Neuronal stem cell (in vitro differentiated cells): ENCODE measurements at places on chromosomes 11 and 22.

DNA sequence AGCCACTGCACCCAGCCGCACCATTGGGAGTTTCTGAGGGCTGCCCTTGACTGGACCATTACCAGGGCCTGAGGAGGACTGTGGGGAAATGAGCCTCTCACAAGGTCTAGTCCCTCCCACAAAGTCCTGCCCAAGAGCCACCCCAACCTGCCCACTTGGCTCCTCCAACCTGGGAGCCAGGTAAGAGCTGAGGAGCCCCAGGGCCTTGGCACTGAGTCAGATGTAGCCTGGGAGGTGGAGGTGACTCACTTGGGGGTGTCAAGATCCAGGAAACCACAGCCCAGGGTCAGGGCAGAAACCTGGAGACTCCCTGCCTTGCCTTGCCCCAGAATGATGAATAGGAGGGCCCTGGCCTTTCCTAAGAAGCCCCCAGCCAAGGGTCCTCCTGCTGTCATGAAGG, 25.8 kb upstream of the P2RY2 start:
- DNase-seq = no peak

GRCh38 chr11:27012234-27012921, 18.5 kb downstream of the FIBIN start:
- DNase-seq = peak; percentile 9

- no peak for DNase-seq
Observed at GRCh38 chr11:130389335-130389935, 39.0 kb downstream of the ADAMTS8 start.

DNA sequence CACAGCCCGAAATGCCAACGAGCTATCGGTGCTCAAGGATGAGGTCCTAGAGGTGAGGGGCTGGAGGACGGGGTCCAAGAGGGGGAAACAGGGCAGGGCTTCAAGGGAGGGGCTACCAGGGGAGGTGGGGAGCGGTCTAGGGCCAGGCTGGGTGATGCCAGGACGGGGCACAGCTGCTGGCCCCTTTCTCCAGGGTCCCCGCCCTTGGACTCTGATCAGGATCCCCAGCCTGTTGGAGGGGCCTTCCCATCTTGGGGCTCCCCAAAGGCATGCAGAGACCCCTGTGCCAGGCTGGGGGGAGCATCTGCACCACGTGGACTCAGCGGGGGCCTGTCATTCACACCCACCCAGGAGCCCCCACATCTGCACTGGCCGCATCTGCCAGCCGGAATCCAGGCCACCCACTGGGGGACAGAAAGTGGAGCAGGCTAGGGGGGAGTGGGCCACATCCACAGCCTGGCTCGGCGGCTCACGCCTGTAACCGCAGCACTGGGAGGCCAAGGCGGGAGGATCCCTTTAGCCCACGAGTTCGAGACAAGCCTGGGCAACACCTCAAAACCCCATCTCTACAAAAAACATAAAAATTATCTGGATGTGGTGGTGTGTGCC, 18.9 kb downstream of the EPS8L2 start:
- DNase-seq = no peak

DNA sequence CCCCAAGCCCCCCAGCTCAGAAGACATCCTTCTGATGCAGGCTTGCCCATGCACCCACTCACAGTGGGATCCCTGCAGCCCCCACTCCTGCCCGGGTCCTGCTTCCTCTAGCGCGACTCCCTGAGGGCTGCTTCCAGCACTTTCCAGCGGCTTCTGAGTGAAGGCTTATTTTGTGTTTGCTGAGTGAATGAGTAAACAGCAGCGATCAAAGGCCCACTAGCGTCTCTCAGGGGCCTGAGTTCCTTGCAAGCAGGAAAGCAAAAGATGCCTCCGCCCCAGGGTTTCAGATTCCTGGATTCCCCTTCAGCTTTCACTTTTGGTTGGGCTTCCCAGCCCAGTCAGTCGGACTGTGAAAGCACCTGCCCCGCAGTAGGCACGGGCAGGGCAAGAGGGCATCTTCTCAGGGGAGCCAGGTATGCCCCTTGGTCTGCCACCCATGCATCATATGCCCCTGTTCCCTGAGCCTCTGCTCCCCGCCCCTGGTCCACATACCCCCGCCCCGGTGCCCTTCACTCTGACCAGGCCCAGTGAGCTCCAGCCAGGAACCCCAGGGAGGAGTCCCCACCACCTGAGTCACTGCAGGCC, 9.2 kb downstream of the FADD start:
- DNase-seq = no peak

- DNase-seq = no peak
Observed at GRCh38 chr11:116869610-116870009, 32.2 kb upstream of the APOA1 start.

DNA sequence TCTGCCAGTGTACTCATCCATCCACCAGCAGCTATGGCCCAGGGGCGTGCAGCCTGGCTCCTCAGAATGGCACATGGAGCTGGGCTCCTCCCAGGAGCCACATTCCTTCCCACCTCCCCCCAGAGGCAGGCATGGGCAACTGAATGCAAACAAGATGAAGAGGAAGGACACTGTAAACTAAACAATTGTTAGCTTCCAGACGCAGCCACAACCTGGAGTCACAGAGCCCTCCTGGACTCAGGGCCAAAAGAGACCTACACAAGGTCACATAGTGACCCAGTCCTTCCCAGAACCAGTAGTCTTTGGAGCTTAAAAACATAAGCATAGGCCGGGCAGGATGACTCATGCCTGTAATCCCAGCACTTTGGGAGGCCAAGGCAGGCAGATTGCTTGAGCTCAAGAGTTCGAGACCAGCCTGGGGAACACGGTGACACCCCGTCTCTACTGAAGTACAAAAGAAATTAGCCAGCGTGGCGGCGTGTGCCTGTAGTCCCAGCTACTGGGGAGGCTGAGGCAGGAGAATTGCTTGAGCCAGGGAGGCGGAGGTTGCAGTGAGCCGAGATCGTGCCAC, 30.7 kb upstream of the CLDN5 start:
- peak; percentile 5 for DNase-seq

- no peak for DNase-seq
Observed at GRCh38 chr22:43832393-43833265, 20.5 kb upstream of the EFCAB6 start.

GRCh38 chr11:35115688-35116030, 23.3 kb upstream of the CD44 start:
- DNase-seq = no peak

- DNase-seq = no peak
Observed at GRCh38 chr11:57453543-57454177, 6.7 kb upstream of the RTN4RL2 start.

- DNase-seq = no peak
Observed at GRCh38 chr22:25987948-25988347, 181.3 kb upstream of the SEZ6L start.

GRCh38 chr11:62273789-62274275, 3.9 kb downstream of the SCGB2A2 start:
- DNase-seq = no peak

- no peak for DNase-seq
Observed at GRCh38 chr11:2389377-2390026, 11.0 kb upstream of the TSSC4 start.

- peak; percentile 73 for DNase-seq
Observed at GRCh38 chr11:120929664-120930154, 94.2 kb upstream of the TBCEL start.

GRCh38 chr22:48721395-48721669, 1106.3 kb downstream of the BRD1 start:
- no peak for DNase-seq

DNA sequence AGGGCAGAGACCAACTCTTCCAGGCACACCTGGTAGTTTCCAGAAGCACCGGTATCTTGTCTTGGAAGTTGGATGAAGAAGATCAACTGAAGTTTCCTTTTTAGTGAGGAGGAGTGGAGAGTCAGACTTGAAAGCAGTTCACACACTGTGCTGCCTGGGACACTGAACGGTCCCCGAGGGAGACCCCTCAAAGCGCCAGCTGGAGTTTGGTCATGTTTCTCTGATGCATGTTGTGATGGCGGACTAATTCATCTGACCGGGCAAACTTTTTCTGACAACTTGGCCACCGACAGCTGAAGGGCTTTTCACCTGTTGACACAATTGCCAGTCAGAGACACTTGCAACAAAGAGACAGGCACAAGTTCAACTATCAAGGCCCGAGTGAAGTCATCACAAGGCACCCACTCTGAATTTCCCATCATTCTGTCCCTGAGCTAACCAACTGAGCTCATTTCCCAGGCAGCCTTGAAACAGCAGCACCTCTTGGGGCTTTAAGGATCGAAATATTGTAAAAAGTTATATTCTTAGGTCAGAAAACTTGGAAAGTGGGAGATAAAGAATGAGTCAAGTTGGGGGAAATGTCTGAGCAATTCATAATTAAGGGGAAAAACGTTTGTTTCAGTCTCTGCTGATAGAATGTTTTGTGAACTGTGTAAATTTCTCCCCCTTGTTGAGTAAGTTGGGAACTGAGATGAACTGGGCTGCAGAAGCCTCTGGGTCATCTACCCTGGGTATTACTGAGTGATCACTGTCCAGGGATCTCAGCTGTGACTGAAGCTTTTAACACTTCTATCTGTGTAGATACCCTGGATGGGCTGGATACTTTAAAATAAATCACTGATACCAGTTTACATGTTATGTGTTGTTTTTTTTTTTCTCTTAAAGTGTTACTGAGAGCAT, 46.2 kb downstream of the WT1 start:
- no peak for DNase-seq

DNA sequence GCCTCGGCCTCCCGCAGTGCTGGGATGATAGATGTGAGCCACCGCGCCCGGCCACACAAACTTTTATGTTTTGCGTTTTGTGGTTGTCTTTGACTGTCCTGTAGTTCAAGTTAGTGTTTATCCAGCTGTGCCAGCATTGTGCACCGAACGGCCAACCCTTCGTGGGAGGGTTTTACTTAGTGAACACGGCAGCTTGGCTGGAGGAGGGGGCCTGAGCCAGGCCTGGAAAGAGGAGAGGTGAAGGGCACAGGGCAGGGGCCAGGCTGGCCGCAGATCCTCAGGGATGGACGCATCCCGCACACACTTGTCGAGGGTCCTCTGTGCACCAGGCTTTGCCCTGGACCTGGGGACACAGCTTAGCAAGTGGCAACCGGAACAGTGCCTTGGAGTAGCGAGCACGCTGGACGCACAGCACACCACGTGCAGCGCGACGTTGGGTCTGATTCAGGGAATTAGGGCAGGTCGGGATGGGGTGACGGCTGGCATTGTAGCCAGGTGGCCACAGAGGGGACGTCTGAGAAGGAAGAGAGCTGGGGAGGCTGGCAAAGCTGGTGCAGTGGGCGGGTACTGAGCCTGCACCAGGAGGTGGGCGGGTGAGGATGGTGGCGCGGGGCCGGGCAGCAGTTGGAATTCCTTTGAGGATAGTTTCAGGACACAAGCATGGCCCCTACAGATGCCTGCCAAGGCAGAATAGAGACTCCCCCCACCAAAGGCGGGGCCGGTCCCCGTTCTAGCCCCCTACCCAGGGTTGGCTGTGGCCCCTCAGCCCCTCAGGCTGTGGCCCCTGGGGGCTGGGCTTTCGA, 13.4 kb downstream of the EPS8L2 start:
- no peak for DNase-seq

DNA sequence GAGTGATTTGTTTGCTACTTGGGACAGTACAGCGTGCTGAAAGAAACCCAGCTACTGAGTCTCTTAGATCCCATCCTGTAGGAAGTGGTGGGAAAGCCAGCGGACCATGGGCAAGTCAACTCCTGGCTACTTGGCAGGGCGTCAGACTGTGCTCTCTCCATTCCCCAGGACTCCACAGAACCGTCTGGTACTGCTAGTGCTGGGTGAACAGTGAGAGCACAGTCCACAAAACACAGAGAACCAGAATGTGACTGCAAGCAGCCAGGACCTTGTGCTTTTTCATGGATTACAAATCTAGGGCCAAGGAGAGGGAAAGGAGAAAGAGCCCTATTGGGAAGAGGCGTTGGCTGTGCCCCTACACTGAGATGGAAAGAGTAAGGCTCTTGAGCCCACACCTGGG, 10.2 kb downstream of the BID start:
- no peak for DNase-seq

- DNase-seq = no peak
Observed at GRCh38 chr11:13260963-13261588, 16.5 kb upstream of the BMAL1 start.

GRCh38 chr11:64849598-64850356, 5.3 kb upstream of the CDC42BPG start:
- no peak for DNase-seq

GRCh38 chr11:30565027-30565426, 21.1 kb downstream of the MPPED2 start:
- DNase-seq = no peak

GRCh38 chr11:7442588-7443215, 42.6 kb upstream of the OLFML1 start:
- peak; percentile 65 for DNase-seq

- no peak for DNase-seq
Observed at GRCh38 chr11:67285541-67286498, 3.3 kb upstream of the ANKRD13D start.

DNA sequence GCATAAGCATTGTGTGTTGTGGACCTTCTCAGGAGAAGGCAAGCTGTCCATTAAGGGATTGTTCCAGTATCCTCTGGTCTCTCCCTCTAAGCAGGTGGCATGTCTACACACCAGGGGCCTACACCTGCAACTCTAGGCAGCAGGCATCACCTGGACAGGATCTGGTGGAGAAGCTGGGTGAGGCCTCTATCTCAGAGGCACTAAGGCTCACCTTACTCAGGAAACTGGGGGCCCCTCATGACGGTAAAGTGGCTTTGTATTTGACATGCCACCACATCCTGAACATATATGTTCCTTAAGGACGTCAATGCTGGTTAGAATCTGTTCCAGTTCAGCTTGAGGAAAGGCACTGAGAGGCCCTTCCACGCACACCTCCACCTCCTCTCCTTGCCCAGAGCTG, 891.3 kb downstream of the OPCML start:
- DNase-seq = no peak

DNA sequence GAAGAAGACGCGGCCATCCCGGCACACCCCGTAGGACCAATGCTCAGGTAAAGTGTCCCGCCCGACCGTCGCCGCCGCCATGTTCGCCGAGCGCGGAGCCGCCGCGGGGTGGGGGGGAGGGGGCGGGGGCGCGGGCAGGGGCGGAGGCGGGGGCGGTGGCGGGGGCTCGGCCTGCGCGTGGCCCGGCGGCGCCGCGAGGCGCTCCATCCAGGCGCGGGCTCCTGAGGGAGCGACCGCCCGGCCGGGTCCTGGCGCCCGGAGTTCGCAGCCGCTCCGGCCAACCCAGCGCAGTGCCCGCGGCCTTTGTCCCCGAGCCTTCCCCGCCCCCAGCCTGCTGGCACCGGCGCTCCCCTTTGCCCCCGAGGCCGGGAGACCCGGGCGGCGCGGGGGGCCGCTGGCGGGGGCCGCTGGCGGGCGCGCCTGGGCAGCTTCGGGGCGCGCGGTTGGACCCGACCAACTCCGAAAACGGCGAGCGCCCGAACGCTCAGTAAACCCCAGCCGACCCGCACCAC, at the start of gene PLEKHA7:
Gene PLEKHA7, minus strand, starts transcription at position 94 of the 512 bp plus-strand sequence. Its CDS starts 13 bp downstream, at position 81.
- peak; percentile 32 for DNase-seq

- DNase-seq = no peak
Observed at GRCh38 chr22:46541536-46541935, 4.1 kb upstream of the CELSR1 start.
